Suppressor macrophage treated with lipopolysaccharide for 1 hour (primary cell): ENCODE measurements at places on chromosomes 6 and 20.

- no peak for DNase-seq
These were observed 19.4 kb upstream of the RCAN2 start for GRCh38 chr6:46510651-46511050.

GRCh38 chr6:138682704-138683527 is 90.7 kb upstream of the CCDC28A start:
- no peak for DNase-seq

- DNase-seq: no peak
These were observed 50.9 kb downstream of the KCNS1 start for GRCh38 chr20:45049904-45050471.

DNA sequence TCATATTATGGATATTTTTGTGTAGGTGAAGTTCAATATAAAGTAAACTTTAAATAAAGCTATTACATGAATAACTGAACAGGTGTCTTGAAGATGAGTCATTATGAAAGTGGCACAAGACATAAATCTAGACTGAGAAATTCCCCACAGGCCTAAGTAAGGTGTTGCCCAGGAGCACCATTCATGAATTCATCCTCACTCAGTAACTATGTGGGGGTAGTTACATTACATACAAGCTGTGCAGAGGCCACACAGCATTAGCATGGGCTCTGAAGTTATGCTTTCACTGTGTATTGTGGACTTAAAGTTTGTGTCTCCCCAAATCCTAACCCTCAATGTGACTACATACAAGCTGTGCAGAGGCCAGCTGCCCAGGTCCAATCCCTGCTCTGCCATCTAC is 65.9 kb downstream of the BCAS1 start:
- no peak for DNase-seq

DNA sequence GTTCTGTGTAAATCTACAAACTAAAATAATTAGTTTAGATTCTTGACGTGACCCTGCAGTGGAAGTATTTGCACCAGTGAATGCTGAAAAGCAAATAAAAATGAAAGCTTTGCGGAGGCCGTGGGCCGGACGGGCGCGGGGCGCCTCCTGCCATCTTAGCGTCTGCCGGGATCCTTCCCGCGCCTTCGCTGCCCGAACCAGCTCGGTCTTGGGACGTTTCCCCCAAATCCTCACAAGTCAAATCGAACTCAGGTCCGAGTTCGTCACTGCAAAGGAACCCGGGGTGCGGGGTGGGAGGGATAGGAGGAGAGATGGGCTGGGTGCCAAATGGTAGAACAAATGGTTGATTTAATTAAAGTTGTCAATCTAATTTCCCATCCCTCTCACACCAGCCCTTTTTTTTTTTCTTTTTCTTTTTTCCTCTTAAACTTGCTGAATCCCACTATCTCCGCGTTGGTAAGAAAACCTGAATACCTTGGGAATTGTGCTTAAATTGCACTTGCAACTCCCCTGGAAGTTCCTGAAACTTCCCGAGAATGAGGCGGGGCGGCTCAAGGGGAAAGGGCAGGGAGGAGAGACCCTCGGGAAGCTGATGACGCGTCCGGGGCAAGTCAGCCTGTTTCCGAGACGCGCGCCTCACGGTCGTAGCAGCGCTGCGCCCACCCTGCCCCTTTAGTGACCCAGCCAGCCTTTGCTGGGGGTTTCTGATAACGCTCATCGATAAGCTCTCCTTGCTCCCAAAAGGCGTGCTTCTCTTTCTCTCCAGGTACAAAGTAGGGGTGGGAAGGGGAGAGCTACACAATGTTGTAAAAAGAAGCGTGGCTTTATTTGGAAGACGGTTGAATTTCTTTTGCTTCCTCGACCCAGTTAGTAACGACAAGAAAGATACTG is 1.8 kb downstream of the GJA1 start:
- DNase-seq: peak; percentile 33

GRCh38 chr20:34302312-34302722 is 838 bp downstream of the AHCY start:
- no peak for DNase-seq

GRCh38 chr20:1417273-1417672 is 24.4 kb upstream of the FKBP1A start:
- no peak for DNase-seq

GRCh38 chr6:92962846-92963245 is 456.5 kb downstream of the EPHA7 start:
- DNase-seq: no peak

GRCh38 chr6:125046107-125046925 is 84.1 kb downstream of the RNF217 start:
- no peak for DNase-seq

DNA sequence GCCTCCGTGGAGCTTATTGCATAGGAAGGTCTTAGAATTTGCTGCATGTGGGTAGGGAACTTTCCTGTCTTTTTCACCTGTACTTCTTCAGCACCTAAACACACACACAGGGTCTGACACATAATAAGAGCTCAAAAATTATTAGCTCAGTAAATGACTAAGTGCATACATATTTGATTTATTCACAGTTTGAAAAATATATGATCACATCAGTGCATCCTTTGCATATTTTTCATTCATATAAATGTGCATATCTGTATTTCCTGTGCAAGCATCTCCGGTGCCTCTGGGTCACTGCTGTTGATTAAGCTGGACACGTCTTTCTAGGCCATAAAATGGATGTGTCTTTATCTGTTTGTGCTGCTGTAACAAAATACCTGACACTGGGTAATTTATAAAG is 234.7 kb downstream of the UST start:
- no peak for DNase-seq
